Subcutaneous adipose tissue (tissue), 4 donors: ENCODE measurements at places on chromosomes 12 and 14. TPM values are rescaled to one million over a fixed set of nuclear protein-coding genes. Genes with fewer than 3 reads are reported as not detected.

PSMC6 gene
- total RNA-seq = 73.9 TPM

NPFF gene
- not detected for total RNA-seq

ACTR10 gene
- total RNA-seq = 66.9 TPM

SP7 gene
- total RNA-seq = not detected

TAS2R42 gene
- not detected for total RNA-seq

GLT1D1 gene
- not detected for total RNA-seq

RIN3 gene
- total RNA-seq = 32.3 TPM

PPP4R4 gene
- total RNA-seq = 3.4 TPM

KLHL33 gene
- 0.16 TPM for total RNA-seq

TMEM30B gene
- 2.0 TPM for total RNA-seq

CCDC198 gene
- not detected for total RNA-seq
